Stimulated activated CD4-positive, alpha-beta T cell treated with anti-CD3 and anti-CD28 coated beads, Interleukin-12 subunit alpha, Interleukin-12 subunit beta, amount 100 ng/mL, for 24 hours (primary cell): ENCODE measurements at places on chromosomes 2 and 18.

DNA sequence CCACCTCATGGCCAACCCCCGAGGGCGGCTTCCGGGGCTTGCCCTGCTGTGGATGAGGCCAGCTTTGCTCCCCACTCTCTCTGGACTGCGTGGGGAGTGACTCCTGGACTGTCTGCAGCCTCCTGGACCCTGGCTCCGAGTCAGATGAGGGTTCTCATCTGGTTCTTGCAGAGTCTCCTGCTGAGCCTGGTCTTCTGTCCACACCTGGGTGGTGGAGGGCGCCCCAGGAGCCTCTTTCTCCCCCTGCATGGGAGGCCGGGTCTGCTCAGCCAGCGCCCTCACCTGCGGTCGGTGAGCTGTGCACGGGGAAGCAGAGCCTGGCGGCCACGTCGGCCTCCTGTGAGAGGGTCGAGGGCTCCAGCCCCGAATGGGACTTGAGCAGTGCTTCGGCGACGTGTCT, 78.3 kb downstream of the RTP5 start:
- DNase-seq: no peak

DNA sequence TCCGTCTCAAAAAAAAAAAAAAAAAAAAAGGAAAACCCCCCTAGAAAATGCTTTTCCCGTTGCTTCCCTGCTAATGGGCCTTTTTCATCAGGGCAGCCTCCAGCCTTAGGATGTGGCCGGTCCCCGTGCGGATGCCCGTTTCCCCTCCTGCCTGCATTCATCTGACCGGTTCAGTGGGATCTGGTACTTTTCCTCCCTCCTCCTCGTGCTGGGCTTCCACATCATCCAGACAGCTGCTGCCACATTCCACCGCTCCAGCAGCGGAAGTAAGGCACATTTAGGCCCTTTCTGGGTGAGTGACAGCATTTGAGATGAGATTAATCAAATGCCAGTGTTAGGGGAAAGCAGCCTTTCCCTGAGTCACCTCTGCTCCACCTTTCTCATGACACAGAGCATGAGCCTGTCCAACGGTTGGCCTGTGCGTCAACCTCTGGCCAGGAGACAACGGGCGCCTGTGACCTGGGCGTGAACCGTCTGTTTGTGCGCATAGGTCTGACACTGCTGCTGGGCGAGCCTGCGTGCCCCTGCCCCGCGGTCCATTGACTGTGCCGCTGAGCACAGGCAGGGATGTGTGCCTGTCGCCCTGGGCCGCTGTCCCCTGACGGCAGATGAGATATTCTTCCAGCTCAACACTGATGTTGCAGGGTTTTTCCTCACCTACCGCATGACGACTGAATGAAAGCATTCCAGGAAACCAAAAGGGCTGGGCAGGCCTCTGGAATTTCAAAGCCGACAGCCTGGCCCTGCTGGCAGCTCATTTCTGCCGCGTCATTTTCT, 174.0 kb downstream of the TGIF1 start:
- DNase-seq: no peak

DNA sequence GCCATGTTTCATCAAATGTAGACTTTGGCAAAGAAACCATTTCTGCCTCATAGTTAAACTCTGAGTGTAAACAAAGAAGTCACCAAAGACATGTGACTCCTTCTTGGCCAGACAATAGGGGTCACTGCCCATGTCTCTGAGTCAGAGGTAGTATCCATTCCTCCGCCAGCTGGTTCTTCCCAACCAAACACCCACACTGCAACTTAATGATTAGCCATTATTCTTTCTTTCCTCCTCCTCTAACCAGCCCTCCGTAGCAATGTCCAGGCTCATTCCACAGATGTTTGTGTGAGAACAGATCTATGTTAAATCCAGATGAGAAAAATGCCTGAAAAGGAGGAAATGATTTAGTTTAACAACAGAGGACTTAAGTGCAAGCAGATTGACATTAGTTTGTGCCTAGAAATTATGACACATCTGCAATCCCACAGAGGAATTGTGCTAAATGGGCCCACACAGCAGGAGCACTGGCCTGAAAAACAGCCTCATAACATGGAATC, 127.9 kb upstream of the SH3BP4 start:
- DNase-seq: no peak

DNA sequence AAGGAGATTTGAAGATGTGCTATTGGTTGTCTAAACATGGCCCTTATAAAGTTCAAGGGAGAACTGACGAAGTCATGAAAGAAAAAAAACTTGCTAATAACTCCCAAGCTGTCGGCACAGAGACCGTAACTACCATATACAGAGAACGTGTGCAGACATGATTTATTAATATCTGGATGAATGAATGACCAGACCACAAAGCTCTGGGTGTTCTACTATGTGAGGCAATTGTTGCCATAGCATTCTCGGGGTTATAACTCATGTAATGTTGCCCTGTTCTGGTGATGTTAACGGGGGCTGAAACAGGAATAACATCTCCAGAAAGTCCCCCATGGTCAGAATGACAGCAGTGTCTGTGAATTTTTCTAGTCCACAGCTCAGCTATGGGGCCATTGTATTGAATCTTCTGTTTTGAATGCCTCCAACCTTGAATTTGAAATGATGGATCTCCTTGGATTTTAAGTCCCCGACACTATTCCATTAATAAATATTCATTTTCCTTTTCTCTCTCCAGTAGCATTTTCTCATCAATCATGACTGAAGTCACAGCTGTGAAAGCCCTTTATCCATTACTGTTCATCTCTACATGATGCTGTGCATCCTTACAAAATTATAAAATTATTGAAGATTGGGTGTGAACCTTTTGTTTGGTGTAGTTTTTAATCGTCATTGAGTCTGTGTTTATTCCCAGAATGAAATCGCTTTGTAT, 483.4 kb upstream of the KLHL29 start:
- no peak for DNase-seq

GRCh38 chr2:235537587-235537986, 43.7 kb downstream of the AGAP1 start:
- no peak for DNase-seq

DNA sequence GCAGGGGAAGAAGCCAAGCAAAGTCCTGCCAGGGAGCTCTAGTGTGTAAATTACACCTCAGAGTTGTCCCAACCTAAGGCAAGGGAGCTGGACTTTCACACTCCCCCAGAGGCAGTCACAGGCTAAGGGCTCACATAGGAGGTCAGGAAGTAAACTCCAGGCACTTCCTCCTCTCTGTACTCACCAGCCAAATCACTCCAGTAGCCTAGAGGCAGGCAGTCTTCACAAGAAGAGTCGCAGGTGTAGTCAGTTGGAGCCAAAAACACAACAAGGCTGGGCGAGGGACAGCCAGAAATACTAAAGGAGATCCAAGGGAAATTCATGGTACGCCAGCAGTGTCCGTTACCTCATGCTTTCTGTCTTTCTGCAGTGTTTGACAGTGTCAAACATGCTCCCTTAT, 205.0 kb downstream of the C1D start:
- no peak for DNase-seq

GRCh38 chr2:26245810-26246209, 1.1 kb downstream of the HADHB start:
- DNase-seq: no peak

- no peak for DNase-seq
Measured at GRCh38 chr2:98394595-98395153, 48.4 kb downstream of the CNGA3 start.

GRCh38 chr2:177325554-177325953, 61.0 kb upstream of the NFE2L2 start:
- DNase-seq: no peak

DNA sequence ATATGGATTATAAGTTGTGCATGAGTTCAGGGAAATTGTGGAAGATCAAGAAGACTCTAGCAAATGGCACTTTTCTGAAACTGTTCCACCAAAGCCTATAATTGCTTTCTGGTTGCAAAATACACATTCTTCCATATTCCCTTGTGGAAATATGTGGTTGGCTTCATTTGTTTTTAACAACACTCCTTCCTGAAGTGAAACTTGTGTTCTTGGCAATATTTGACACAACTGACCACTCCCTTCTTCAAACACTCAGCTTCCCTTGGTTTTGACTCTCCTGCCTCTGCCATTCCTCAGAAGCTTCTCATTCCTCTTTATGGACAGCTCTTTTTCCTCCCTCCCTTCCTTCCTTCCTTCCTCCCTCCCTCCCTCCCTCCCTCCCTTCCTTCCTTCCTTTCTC, 192.3 kb downstream of the PMAIP1 start:
- DNase-seq: no peak

DNA sequence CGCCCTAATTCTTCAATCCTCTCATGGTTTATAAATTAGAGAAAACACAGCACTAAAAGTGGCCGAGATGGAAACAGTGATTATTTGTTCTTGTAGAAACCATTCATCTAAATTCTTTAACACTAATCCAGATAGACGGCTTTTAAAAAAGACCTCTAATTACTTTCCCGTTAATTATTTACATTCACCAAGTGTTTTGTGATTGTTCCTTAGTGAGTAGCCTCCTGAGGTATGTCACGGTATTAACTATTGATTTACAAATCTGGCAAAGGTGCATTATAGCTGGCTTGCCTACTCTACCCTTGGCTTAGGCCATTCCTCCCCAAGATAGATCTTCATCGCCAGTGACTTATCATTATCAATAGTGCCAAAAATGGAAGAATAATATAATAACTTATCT, 436.4 kb upstream of the ST6GAL2 start:
- no peak for DNase-seq

GRCh38 chr18:78900938-78901909, 78.4 kb upstream of the SALL3 start:
- no peak for DNase-seq

- no peak for DNase-seq
Measured at GRCh38 chr18:71116535-71116934, 827.7 kb downstream of the SOCS6 start.

- DNase-seq: no peak
Measured at GRCh38 chr2:235564884-235565530, 71.2 kb downstream of the AGAP1 start.

GRCh38 chr2:169743549-169743948, 9.9 kb downstream of the KLHL23 start:
- DNase-seq: no peak

DNA sequence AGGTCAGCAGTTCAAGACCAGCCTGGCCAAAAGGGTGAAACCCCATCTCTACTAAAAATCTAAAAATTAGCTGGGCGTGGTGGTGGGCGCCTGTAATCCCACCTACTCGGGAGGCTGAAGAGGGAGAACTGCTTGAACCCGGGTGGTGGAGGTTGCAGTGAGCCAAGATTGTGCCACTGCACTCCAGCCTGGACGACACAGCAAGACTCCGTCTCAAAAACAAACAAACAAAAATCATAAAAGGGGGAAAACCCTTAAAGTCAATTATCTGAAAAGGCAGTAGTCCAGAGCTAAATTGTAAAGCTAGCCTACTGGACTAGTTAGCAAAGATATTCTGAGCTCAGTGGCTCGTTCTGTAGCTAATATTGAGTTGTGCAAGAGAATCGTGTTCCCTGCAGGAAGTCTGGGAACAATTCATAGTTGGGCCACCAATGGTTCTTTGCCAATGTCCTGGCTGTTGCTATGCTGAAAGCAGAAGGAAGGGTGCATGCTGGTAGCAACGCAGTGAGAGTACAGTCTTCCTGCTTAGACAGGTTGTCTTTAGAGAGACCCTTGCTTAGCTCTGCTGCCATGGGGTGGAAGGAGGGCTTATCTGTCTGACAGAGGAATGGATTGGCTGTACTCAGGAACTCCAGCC, 4.3 kb downstream of the TGOLN2 start:
- no peak for DNase-seq

DNA sequence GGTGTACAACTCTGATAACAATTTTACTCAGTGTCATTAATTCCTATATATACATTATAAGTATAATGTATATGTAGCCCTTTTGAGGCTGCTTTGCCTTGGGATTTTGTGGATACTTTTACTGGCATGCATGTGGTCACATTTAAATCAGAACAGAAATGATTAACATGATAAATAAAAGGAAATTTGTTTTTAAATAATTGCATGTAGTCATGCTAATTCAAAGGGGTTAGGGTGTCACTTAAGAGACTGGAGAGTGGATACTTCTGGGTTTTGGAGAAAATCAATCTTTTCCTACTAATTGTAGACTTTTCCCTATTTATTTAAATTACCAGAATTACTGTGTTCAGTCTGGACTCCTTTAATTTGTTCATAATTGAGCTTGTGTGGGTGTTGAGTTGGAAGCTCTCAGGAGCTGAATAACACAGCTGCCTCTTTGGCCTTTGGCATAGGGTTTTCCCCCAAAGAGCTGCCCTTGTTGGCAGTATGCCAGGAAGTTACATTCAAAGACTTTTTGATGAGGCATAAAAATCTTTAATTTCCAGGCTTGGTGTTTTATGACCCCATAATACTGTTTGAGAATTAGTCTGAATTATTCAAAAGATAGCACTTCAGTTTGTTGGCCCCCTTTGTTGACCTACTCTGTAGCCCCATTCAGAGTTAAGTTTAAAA, 484.7 kb upstream of the NRP2 start:
- DNase-seq: no peak

- DNase-seq: no peak
Measured at GRCh38 chr2:1353543-1353942, 59.7 kb upstream of the TPO start.

GRCh38 chr2:74379851-74380789, at the start of gene DCTN1:
Gene DCTN1 (minus strand): TSS chr2:74380311. CDS start chr2:74380037, 274 bp downstream.
- DNase-seq: no peak

DNA sequence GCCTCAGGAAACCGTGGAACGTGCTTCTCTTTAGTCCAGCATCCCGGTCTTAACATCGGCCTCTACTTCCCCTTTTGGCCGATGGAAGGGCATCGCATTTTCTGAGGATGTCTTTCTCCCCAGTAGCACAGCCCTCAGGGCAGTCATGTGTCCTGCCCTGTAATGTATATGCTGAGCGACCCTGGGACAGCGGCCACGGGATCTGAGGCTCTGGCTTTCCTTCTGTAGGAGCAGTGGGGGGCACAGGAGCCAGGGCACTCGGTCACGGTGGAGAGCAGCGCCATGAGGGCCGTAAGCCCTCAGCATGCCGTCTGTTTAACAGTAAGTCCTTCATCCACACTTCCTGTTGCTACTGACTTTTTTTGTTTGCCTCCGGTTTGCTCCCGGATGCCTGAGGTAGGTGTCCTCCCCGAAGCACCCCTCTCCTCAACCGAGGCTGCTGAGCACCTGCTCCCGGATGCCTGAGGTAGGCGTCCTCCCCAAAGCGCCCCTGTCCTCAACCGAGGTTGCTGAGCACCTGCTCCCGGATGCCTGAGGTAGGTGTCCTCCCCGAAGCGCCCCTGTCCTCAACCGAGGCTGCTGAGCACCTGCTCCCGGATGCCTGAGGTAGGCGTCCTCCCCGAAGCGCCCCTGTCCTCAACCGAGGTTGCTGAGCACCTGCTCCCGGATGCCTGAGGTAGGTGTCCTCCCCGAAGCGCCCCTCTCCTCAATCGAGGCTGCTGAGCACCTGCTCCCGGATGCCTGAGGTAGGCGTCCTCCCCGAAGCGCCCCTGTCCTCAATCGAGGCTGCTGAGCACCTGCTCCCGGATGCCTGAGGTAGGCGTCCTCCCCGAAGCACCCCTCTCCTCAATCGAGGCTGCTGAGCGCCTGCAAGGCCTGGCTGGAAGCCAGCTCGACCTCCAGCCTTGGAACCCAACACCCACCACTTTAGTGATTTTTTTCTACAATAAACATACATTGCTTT, 169.3 kb downstream of the HDAC4 start:
- no peak for DNase-seq

- DNase-seq: no peak
Measured at GRCh38 chr2:223971-224760, 39.7 kb downstream of the SH3YL1 start.
